ENCODE measurements at places on chromosomes 11 and 22.

GRCh38 chr11:37171451-37171850 is 573.4 kb upstream of the RAG2 start:
- no peak for DNase-seq

- DNase-seq: no peak
Measured at GRCh38 chr11:42576318-42576717, 735.5 kb upstream of the API5 start.

DNA sequence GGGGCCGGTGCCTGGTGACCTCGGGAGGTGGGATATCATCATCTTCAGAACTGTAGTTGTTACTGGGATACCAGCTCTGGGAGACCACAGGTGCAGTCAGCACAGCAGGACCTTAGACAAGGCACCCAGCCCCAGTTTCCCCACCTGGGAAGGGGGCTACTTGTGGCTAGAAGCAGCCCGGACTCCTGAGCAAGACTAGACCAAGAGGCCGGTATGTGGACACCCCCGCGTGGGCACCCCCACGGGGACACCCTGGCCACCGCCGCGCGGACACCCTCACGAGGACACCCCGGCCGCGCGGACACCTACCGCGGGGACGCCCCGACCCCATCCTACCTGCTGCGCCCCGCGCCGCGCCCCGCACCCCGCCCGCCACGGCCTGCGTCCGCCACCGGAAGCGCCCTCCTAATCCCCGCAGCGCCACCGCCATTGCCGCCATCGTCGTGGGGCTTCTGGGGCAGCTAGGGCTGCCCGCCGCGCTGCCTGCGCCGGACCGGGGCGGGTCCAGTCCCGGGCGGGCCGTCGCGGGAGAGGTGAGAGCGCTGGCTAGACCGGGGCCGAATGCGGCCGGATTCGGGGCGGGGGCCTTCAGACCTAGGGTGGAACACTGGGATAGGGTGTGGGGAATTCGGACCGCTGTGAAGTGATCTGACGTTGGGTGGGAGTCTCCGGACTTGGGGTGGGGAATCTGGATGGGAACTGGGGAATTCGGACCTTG is at the start of the genes COMT and TXNRD2:
Gene COMT (plus strand): TSS at position 408 of the 718 bp plus-strand sequence. CDS start 20,755 bp downstream, outside the sequence.
Gene TXNRD2 (minus strand): TSS at position 454 of the 718 bp plus-strand sequence. CDS start 15 bp downstream, at position 439.
- peak; percentile 91 for DNase-seq

DNA sequence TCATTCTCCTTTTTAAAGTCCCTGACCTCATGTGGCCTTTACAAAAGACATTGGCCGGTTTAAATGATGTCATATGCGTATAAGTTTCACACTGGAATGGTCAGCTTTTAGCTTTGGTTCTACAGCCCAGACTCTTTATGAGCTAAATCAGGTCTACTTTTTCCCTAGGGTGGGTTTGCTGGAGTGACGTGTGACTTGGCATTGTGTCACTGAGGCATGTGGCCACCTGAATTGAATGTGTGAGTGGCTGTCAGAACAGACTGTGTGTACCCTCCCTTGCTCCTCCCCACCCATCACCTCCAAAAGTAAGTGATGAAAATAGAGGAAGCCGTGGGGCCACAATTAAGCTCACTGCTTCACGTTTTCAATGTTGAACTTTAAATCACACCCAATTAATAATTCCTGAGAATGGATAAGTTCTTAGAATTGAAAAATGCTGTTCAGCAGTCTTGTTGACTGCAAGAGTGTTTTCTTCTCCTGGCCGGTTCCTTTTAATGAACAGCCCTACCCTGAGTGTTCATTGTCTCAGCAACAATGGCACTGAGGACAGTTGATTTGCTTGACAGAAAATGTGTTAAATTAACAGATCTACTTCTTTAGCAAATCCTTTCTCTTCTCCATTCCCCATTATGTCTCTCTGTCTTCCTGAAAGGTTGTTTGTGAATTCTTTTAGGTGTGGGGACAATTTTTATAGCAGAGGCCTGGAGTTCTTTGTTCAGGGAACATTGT is 11.3 kb downstream of the CECR2 start:
- no peak for DNase-seq

GRCh38 chr22:36183446-36183845 is 18.2 kb downstream of the APOL4 start:
- DNase-seq: no peak

DNA sequence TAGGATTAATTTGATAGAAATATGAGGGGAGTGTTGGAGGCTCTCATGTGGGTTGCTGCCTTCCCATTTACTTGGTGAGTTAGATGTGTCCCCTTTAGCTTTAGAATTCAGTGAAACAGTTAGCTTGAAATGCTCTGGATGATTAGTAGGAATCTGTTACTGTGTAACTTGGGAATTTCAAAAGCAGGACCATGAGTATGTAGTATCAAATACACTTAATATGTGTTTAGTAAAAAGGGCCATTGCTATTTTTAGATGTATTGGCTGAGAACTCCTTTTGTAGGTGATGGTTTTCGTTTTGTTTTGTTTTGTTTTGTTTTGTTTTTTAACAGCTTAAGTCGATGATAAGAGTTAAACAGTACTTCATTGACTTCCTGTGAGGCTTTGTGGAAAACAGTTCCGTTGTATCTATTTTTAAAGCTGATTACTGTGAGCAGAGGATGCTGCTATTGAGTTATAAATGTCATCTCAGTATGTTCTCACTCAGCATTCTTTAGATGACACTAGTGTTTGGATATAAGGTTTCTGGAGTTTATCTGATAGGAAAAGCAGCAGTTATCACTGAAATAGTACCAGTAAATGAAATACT is 53.5 kb downstream of the MCAM start:
- peak; percentile 20 for DNase-seq

GRCh38 chr11:134357545-134357839 is 25.7 kb downstream of the GLB1L2 start:
- no peak for DNase-seq

DNA sequence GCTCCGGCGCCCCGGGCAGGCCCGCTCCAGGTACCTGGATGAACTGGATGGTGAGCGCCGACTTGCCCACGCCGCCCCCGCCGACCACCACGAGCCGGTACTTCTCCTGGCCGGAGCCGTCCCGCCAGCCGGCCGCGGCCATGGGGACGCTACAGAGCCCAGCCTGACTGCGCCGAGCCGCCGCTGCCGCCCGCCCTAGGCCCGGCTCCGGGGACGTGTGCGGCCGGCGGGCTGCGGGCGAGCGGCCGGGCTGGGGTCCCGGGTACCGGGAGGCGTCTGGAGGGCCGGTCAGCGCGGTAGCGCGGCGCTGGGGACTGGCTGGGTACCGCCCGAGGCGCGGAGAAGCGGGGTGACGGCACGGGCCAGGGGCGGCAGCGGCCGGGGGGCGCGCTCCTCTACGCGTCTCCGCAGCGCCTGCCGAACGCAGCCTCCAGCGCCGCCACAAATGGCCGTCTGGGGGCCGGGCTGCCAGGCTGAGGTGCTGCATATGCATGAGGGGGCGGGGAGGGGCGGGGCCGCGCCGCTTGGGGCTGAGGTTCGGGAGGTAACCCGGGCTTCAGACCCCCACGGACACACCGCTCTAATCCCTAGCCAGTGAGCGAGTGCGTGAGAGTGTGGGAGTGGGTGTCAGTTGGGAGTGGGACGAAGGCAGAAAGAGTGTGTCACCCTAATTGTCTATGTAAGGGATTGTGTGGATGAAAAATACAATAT is at the start of gene RRAS2:
Gene RRAS2 (minus strand): TSS at position 455 of the 711 bp plus-strand sequence. CDS start 313 bp downstream, at position 142.
- DNase-seq: peak; percentile 47

DNA sequence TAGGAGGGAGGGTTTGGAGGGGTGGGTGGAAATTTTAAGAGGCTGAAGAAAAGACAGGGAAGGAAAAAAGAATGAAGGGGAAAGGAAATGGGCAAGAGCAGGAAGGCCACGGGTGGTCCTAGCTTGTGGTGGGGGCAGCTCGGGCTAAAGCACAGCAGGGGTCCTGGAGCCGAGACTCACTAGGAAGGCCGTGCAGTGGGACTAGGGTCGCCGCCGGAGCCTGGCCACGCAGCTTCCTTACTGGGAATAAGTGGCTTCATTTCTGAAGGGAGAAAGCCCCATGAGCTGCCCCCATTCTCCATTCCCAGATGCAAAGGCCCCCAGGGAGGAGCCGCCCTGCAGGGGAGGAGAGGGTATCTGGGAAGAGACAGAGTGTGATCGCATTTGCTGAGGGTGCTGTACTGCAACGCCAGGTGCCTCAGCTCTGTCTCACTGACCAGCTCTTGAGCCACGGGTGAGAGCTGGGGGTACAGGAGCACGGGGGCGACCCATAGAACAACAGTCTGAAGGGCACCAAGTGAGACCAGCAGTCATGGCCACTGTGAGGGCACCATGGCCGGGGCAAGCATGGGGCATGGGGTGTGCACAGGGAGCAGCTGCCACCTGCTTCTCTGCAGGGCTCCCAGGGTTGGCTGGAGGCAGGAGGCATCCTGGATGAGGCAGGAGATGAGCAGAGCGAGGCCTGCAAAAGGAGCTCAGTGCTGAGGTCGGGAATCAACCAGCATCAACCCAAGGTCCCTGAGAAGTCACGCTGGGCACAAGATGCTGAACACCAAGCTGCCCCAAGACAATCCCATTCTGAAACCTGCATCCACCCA is 11.6 kb downstream of the TOP3B start:
- no peak for DNase-seq

- no peak for DNase-seq
Measured at GRCh38 chr11:123753110-123753509, 1.2 kb downstream of the OR6X1 start.

GRCh38 chr22:45226503-45227186 is 14.0 kb downstream of the KIAA0930 start:
- peak; percentile 99 for DNase-seq
